ENCODE measurements at places on chromosomes 4 and X.

GRCh38 chr4:143668930-143669552, 31.4 kb downstream of the FREM3 start:
- no peak for DNase-seq

GRCh38 chr4:100935090-100935489, 412.2 kb downstream of the PPP3CA start:
- DNase-seq, result no peak

- peak; percentile 90 for DNase-seq
Measured at GRCh38 chr4:108991551-108992328, 228.9 kb upstream of the ETNPPL start.

DNA sequence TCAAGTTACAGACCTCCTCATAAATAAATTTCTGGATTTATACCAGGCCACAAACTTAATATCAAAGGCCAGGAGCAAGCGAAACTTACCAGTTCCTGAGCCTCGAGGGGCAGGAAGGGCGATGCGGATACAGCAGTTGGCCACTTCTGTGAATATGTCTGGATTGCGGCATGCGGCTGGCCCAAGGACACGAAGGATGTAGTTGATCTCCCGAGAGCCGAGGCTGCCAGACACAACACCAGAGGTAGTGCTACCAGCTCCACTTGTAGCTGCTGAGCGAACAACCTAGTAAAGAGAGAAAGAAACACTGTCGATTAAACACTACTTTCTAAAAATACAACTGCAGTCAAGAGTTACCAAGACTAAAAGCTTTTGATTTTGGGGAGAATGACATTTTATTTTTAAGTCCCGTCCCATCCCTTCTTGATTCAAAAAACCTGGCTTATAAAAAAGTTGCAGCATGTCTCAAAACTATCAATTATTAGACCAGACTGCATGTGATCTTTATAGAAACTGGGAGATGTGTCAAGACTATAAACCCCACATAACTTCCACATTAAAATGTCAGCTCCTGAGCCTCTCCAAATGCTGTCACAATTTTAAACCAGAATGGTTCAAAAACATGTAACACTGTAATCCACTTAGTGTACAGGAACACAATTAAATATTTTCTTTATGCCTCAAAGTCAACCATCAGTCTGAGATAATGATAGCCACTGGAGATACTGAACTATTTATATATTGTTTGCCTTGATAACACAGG, 105.6 kb downstream of the HUWE1 start:
- DNase-seq, result no peak

GRCh38 chr4:38174801-38175200, 214.6 kb downstream of the PTTG2 start:
- DNase-seq, result no peak

- no peak for DNase-seq
Measured at GRCh38 chr4:156575430-156576073, 396.0 kb downstream of the PDGFC start.

GRCh38 chrX:45771114-45771513, 570.4 kb upstream of the DIPK2B start:
- DNase-seq, result peak; percentile 85

- no peak for DNase-seq
Measured at GRCh38 chr4:108592674-108592986, 27.7 kb upstream of the RPL34 start.

DNA sequence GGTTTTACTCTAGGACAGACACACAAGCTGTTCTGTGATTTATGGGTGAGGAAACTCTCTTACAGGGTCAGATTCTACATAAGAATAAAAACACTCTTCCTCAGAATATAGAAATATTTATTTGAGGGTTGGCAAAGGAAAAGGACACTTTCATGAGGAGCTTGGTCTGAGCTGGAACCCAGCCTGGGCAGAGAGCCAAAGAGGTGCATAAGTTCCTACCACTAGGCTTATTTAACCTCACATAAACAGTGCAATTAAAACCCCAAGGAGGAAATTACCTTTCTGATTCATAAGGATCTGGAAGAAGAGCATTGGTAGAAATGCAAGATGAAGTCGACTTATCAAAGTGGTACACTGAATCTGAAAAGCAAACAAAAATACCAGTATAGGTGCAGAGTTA, 32.9 kb downstream of the SETD7 start:
- no peak for DNase-seq

DNA sequence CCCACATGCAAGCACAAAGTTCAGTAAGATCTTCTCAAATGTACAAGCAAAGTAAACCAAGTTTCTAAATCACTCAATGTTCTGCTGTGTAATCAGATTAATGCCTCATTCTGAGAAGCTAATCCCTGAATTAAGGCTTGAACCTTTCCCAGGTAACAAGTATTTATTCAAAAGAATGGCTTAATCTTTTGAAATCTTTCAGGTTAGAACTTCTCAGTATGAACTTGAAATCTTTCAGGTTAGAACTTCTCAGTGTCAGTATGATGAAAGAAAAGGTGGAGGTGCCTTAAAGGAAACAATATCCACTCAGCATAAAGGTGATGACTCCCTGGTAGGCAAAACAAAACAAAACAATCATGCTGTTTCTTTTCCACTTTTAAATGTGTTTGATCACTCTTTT, 29.0 kb downstream of the TMPRSS11B start:
- no peak for DNase-seq

DNA sequence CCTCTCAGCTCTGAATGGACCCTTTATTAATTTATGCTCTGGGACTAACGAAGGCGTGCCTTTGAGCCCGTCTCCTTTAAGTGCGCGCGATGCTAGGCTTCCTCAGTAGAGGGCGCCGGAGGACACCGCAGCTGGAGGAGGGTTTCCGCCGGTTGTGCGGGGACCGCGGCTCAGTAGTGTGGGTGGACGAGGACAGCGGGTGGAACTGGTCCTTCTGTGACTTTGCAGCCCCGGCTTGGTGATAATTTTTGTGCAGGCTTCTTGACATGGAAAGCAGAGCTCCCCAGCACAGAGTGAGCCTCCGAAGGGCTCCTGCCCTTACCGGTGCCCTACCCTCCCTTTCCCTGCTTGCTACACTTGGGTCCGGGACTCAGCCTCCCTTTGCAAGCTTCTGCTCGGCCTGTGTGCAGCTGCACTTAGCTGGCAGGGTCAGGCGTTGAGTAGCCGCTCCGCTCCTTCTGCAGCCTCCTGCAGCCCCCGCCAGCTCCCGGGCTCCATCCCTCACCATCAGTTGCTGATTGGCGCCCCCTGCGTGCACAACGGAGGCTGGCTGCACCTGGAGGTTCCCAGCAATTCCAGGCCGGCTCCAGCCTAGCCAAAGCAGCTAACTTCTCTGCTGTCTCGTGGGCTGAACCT, 26.8 kb upstream of the BOD1L1 start:
- DNase-seq, result peak; percentile 22

DNA sequence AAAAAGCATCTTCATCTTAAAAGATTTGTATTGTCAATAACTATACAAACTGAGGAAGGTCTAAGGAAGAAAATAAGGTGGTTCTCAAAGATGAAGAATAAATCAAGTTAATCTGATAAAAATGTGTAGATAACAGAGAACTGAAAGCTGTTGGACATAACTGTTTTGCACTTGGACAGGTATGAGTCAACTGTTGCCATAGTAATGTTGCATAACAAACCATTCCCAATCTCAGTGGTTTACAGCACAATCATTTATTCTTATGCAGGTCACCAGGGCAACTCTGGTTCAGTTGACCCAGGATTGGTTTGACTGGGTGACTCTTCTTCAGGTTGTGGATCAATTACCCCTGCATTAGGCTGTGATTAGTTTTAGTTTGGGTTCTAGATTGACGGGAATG, 2197.7 kb downstream of the ARAP2 start:
- DNase-seq, result peak; percentile 14

DNA sequence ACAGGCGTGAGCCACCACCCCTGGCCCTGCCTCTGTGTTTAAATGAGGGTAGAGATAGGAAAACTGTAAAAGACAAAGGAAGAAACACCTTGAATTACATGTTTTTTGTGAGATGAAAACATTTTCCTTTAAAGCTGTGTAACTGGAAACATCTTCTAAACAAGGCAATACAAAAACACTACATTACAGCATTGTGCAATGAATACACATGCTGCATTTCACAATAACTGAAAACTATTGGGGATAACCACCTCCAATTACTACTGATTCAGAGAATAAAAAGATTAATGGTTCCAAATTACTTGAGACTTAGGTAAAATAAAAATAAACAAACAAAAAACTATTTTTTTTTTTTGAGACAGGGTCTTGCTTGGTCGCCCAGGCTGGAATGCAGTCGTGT, 7.6 kb upstream of the OGT start:
- DNase-seq, result no peak

DNA sequence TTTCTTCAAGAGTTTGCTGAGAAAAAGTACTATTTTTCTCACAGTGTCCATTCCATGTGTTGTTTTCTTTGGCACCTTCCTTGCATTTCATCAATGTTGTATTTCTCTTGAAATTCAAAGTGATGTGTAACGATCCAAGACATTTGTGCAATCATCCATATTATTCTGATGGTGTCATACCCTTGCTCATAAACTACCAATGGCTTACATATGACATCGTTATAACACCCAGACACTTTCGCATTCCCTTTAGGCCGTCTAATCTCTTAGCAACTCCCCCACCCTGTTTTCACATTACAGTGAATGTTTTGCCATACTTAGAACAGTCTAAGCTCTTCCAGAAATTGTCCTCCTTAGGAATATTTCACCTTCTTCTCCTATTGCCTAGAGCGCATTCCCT, 1779.0 kb downstream of the PCDH7 start:
- DNase-seq, result peak; percentile 54

GRCh38 chrX:1218286-1218685, 5.8 kb upstream of the CRLF2 start:
- DNase-seq, result no peak

DNA sequence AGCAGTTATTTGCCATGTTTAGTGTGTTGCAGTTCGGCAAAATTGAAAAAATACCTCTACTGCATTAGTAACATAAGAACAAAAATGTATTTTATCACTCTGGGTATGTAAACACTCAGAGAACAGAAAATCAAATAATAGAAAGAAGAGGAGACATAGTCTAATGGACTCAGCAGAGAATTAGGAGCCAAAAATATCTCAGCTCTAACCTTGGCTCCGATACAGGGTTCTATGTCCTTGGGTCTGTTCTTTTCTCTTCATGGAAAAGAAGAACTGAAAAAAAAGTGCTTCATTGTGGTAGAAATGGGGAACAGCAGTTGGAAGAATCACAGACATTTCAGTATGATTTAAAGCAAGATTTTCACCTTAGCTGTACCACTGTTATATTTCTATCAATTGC, 240.5 kb upstream of the CXXC4 start:
- no peak for DNase-seq

- no peak for DNase-seq
Measured at GRCh38 chr4:87698394-87698793, 48.3 kb downstream of the DMP1 start.

DNA sequence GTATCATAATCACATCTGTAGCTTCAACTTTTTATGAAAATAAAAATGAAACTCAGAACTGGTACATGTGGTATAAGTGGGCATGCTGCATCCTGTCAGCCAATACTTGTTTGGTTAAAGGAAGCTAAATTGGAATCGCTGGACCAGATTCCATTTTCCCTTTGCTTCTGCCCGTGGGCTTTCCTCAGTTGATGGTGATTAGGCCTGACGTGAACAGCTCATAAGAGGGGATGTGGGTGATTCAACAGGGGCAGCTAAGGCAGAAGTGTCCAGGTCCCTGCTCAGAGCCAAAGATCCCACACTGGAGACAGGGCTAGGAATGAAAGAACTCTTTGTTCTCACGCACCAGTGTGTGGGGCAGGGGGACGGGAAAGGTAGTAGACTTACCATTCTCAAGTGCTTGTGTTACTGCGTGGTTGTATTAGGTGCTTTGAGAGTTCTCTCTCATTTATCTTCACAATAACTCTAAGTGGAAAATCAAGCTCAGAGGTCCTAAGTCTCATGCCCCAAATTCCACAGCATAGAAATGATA, 63.2 kb upstream of the GUCY1A1 start:
- no peak for DNase-seq

GRCh38 chrX:73977542-73978169, 326.3 kb upstream of the ZCCHC13 start:
- DNase-seq, result no peak

DNA sequence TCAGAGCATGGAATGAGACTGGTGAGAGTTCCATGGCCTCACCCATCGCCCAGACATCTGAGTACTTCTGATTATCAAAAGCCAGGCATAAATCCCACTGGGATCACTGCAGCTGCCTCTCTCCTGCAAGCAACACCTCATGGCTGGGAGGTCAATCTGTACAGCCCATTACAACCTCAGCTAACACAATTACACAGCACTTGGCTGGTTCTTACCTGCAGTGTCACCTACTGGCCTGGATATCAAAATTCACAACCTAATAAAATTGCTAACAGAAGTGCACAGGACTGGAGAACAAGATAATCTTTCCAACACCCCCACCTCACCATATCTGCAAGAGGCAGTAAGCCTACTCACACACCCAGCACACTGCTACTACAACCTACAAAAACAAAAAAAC, 341.7 kb upstream of the NDST3 start:
- no peak for DNase-seq

- DNase-seq, result no peak
Measured at GRCh38 chrX:16966752-16967448, 20.4 kb downstream of the REPS2 start.

GRCh38 chr4:3405176-3405575, 36.6 kb upstream of the HGFAC start:
- DNase-seq, result no peak

DNA sequence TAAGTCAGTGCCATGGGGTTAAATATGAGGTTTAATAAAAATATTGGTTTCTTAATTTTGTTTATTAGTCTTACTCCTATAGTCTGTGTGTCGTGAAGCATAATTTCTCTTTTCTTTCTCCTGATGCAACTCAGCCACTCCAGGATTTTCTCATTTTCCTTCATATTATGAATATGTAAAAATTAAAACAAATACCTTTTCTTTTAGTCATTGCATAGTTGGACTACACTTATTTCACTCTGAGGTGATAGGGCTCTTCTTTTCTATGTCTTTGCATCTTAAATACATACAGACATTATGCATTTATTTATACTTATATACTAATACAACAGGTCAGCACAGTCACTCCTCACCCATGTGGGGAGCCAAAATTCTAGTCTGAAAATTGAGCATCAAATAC, 19.1 kb downstream of the GALNT7 start:
- no peak for DNase-seq

DNA sequence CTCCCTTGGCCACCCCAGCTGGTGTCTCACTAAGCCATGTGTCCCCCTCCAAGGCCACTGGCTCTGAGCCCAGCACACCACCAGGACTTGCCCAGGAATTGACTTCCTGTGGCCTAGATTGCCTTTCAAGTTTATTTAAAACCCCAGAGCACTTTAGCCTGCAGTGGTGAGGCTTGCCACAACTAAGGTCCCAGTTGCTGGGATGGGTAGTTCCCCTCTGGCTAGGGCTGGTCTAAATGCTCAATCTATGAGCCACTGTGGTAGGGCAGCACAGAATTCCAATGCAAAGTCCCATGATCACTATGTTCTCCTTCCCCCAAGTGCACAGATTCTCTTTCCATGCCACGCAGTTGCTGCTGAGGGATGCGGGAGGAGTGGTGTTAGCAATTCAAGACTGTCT, 61.1 kb upstream of the HCCS start:
- DNase-seq, result no peak

DNA sequence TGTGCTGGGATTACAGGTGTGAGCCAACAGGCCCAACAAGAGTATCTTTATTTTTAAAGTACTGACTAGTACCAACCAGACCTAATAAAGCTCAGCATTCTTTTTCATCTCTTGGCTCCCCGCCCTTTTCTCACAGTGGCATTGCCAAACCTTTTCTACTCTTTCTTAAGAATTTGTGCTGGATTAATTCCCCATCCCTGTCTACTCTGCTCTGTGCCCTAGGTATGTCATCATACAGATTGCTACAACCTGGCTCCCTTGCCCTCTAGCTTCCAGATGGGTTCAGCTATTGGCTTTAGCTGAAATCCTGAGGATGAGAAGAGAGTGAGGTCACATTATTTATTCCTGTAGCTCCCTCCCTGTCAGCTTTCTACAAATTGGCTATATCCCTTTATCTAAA, 34.9 kb upstream of the CCNI start:
- DNase-seq, result no peak

Data from fibroblast of skin of left quadriceps (primary cell).